ENCODE measurements at places on chromosomes 2 and 18.

GRCh38 chr2:207865210-207865609 lies 95.5 kb upstream of the FZD5 start:
- no peak for DNase-seq

DNA sequence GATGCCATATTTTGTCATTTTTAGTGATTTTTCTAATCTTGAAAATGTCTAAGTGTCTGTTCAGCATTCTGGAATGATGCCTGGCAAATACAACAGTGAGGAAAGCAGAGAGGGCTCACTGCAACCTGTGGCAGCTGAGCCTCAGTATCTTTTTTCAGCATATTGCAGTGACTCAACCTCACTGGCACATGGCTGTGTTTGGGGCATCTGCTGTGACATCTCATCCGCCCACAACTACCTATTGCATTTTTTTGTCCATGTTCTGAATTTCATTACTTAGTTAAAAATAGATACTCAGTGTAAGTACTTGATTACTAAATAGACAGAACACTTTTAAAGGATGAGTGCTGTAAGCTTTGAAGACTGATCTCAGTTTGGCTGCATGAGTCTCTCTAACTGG lies 10.7 kb downstream of the BABAM2 start:
- DNase-seq = no peak

- no peak for DNase-seq
These were observed 307.3 kb upstream of the FBXO11 start for GRCh38 chr2:48213646-48214045.

GRCh38 chr2:177295484-177295883 lies 31.0 kb upstream of the NFE2L2 start:
- no peak for DNase-seq

DNA sequence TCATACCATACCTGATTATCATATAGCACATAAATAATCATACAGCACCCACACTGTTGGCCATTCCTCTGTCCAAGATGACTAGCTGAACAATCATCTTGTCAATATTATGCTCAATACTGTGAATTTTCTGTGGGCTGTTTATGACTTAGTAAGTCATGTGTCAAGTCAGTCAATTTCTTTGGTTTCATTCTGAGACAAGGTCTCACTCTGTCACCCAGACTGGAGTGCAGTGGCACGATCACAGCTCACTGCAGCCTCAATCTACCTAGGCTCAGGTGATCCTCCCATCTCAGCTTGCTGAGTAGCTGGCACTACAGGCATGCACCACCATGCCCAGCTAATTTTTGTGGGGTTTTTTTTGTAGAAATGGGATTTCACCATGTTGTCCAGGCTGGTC lies 5.7 kb downstream of the MCM6 start:
- DNase-seq = no peak

- DNase-seq = no peak
These were observed 28.3 kb downstream of the CYBRD1 start for GRCh38 chr2:171550613-171551012.

DNA sequence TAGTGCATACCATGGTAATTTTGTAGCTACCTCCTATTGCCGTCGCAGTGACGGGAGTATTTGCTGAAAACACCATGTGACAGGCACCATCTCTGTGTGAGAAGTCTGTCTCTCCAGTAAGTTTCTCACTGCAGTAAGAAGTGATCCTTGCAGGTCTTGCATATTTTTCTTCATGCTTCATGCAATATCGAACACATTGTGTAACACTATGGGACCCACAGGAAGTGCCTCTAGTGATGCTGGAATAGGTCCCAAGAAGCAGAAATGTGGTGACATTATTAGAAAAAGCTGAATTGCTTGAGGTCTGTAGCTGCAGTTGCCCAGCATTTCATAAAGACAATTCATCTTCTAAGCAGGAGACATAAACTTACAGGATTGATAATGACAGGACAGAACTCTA lies 167.6 kb downstream of the DCDC2C start:
- no peak for DNase-seq

DNA sequence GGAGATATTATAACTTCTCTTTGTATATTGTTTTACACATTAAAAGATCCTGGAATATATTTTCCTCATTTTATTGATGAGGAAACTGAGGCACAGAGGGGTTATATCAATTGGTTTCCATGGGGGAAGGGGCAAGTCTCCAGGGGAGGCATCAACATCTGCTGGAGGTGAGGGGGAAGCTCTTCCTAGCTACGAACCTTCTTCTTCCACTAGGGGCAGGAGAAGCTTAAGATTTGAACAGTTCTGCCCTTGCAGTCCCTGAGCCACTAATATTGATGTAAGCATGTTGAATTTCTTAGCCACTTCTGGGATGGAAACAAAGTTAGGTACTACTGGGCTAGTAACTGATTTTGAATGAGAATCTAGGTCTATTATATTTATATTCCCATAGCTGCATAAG lies 140.1 kb upstream of the AQP4 start:
- DNase-seq = no peak

DNA sequence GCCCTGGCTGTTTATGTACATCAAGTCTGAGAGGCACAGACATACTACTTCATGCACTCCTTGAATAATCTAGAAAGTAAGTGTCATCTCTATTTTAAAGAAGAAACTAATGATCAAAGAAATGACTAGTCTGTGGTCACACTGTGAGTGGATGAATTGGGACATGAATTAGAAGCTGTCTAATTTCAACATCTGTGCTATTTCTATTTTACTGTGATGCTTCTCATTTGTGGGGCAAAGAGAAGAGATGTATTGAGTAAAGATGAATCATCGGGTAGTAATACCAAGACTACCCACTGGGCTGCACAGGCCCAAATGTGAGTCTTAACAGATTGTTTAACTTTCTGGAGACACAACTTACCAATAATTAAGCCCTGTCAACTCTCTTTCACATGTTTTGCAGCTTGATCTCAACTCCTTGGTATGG lies 42.4 kb upstream of the MTIF2 start:
- DNase-seq = no peak

- DNase-seq = no peak
These were observed 21.9 kb upstream of the USP14 start for GRCh38 chr18:136433-136832.

DNA sequence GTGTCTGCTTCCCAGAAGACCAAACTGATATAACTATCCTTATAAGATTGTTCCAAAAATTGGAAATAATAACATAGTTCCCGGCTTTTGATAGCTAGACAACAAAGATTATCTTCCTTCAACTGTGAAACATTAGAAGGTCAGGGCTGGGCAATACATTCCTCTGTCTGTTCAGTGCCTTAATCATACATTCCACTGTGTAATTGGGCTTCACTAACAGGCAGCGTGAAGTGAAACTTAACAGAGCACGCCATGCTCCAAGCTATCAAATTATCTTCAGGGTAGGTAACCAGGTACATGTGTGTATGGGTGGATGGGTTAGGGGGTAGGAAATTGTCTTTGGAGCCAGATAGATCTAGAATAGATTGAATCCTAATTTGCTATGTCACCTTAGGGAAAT lies 23.5 kb upstream of the ARL5A start:
- DNase-seq = no peak

DNA sequence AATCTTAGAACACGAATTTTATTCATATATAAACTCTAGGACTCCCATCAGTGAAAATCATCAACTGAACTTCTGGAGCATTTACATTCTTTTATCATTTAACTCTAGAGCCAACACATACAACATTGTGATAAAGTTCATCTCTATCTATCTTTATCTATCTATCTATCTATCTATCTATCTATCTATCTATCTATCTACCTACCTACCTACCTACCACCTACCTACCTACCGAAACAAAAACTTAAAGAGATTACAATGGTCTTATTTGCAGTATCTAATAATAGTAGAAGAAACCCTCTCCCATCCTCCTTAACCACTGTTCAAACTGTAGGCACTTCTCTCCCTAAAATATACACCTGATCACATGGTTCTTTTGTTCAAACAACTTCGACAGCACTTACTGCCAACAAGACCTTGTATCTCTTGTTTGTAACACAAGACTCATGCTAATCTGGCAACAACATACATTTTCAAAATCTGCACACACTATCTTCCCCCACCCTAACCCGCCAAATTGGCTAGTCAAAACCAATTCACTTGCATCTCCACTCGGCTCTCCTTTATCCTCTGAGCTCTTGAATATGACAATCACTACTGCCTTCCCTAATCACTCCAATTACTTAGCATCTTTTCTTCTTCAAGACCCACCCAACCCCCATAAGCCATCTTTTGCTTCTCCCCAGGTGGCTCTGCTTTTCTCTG lies 69.0 kb downstream of the GORASP2 start:
- no peak for DNase-seq

- peak; percentile 68 for DNase-seq
These were observed 20.9 kb upstream of the DNMT3A start for GRCh38 chr2:25362434-25363145.

DNA sequence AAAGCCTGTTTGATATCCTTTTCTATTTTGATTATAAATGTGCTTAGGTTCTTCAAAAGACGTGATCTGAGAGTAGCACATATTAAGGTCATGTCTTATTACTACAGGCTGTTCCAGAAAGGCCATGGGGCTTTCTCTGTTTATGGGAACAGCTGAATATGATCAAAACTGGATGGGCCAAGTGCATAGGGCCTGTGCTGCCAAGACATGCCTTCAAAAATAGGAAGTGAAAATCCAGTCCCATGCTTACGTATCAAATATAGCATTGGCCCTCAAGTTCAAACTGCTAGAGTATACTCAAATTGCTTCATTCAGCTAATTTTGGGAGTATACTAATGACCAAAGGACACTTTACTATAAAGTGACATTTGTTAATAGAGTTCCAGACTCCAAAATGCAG lies 24.1 kb downstream of the SLC25A52 start:
- DNase-seq = no peak

DNA sequence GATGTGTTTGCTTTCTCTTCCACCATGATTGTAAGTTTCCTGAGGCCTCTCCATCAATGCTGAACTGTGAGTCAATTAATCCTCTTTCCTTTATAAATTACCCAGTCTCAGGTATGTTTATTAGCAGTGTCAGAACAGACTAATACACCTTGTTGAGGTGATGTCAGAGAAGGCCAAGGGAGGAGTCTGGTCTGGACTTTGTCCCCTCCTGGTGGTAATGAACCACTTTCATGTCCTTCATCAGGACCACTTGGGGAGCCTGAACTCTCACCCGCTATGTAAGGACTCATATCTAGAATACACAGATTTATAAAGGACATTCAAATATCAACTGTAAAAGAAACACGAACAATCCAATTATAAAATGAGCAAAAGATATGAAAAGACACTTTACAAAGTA lies 2.9 kb upstream of the CTAGE1 start:
- DNase-seq = no peak

DNA sequence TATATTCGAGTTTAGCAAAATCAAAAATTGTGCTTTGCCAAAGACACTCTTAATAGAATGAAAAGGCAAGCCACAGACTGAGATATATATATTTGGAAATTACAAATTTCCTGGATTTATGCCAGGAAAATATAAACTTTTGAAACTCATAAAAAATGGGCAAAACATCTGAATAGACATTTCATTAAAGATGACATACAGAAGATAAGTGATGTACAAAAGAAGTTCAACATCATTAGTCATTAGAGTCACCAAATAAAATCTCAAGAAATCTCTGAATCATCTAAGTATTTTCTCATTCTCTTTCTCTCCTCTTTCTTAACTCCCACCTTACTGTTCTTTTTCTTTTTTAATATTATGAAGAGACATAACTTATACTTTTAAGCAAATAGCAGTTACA lies 921.1 kb downstream of the DSC3 start:
- no peak for DNase-seq
